Activated T-helper 9 cell treated with anti-CD3 and anti-CD28 coated beads, Interleukin-2, amount 50 U/mL, for 16 hours (primary cell): ENCODE measurements at places on chromosomes 1 and 21.

DNA sequence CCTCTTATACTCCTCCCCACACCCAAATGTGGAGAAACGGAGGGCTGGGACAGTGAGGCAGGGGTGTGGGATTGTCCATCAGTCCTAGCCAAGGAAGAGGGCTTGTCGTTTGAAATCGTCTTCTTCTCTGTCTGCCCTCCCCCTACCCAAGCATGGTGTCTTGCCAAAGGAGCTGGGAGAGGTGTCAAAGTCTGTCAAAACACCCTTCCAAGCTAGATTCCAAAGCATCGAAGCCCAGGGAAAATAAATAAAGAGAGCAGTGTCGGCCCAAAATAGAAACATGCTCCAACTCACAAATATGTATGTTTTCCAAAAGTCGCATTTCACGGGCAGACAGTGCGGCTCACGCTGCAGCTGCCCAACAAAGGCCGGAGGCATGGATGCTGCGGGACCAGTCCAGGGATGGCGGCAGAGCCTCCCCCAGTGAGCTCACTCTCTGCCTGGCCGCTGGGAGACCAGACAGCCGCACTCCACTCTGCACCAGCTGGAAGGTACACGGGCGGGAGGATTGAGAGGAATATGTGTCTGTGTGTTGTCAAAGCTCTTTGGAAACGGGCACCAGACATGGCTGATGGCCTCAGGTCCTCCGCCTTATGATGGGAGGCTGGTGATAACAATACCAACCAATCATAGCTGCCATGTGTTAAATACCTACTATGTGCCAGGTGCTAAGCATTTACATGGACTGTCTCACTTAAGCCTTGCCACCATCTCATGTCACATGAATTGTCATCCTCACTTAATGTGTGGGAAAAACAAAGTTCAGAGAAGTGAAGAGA is 3.9 kb downstream of the DISP3 start:
- no peak for DNase-seq

- no peak for DNase-seq
These were observed 118.3 kb upstream of the FGGY start for GRCh38 chr1:59178339-59179187.

GRCh38 chr1:47235241-47235681 is 3.2 kb upstream of the TAL1 start:
- DNase-seq = no peak

DNA sequence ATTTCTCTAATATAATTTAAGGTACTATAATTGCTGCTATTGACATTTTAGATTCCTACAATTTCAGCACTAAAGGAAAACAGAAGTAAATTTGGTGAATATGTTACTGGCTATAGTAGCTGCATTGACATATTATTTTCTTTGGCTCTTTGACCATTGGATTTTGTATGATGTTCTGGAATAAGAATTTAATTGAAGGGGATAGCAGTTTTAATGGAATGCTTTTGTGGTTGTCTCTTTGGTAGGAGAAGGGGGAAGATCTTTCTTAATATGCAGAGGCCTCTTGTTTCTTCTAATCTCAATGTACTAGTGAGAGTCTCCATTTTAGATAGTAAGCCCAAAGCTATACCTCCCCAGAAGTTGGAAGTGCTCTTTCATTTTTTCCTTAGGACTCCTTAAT is 6.9 kb downstream of the DTL start:
- no peak for DNase-seq

DNA sequence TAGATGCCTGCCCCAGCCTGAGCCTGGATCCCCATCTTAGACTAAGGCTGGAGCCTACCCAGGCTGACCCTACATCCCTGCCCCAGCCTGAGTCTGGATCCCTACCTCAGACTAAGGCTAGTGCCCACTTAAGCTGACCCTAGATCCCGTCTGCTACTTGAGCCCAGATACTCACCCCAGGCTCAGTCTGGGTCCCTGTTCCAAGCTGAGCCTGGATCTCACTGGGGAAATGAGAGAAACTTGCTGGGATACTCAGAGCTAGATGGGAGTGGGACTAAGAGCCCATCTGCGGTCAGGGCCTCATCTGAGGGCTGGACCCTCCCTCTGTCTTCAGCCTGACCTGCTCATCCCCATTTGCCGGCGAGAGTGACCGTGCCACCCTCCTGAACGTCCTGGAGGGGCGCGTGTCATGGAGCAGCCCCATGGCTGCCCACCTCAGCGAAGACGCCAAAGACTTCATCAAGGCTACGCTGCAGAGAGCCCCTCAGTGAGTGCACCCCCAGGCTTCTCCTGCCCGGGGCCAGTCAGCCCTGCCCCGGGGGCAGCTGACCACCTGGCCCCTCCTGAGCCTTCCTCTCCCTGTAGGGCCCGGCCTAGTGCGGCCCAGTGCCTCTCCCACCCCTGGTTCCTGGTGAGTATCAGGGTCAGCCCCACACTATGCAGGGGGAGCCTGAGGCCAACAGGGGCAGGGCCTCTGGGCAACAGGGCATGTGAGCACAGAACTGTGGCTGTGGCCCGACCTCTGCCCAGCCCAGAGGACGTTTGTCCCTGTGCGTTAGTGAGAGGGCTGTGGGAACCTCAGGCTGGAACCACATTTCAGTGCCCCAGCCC is 36.8 kb downstream of the TRIM11 start:
- no peak for DNase-seq

GRCh38 chr1:162561616-162562469 is at the start of gene UAP1:
TSS of gene UAP1 (plus strand) at chr1:162561722. CDS start at chr1:162566069, 4,347 bp downstream.
- DNase-seq = no peak

DNA sequence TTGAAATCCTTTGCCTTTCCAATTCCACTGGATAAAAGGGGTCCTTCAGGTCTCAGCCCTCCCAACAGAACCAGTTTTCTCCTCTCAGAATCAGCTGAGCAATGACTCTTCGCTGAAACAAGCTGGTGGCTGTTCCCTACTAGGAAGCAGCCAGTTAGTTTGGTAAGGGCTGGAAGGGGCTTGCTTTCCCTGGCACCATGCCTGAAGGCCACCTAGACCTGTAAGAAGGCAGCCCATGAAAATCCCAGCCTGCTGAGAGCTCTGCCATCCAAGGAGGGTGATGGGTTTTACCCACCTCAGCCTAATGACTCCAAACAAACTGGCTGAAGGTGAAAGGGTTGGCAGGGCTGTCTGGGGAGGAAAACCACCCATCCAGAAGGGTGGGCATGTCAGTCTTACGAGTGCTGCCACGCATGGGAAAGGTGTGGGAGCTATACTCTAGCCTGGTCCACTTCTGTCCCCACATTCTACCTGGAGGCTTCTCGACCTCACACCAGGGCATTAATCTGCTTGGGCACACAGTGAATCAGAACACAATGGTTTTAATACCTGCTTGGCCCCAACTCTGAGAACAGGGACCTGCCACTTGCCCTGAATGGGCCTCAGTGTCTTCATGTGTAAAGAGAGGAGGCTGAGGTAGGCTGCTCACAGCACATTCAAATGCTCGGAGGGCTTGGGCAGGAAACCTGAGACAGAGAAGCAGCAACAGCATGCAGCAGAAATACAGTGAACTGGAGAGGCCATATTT is 53.0 kb downstream of the CD46 start:
- DNase-seq = no peak

DNA sequence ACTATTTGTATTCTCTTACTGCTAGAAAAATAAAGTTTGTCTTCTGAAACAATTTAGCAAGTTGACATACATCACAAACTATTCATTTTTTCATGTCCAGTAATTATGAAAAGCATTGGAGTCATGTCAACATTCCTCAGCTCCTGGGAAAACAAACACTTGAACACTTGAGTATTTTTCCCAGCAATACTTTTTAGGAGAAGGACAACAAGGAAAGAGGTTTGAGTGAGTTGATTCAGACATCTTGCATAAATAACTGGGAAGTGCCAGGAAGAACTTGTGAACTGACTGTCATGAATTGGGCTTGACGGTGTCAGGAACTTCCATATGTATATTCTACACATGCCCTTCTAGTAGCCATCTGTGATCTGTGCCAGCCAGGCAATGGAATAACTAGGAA is 195.6 kb downstream of the HMCN1 start:
- no peak for DNase-seq

DNA sequence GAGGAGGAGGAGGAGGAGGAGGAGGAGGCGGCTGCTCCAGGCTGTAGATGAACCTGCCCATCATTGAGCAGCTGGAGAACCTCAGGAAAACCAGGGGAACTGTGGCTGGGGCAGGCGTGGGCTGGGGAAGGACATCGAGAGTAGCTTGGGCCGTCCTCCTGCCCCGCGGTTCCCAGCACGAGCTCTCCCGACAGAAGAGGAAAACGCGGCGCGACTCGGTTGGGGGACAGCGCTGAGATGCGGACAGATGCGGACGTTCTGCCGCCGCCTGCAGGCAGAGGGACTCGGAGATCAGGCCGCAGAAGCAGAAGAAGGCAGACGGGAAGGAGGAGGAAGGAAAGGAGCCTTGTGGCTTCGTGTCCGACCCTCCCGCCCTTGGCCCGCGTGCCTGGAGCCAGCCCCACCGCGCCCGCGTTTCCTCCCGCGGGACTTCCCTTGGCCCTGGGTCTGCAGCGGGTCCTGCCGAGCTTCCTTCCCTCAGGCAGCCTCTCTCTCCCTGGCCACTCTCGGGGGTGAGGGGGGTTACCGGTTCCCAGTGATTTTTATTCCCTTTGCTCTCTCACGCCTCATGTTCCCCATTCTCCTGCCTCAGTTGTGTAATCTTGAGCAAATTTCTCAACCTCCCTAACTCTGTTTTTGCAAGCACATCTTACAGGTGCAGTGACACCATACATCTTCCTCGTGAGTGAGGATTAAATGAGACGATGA is 1.7 kb upstream of the TNFRSF9 start:
- no peak for DNase-seq

DNA sequence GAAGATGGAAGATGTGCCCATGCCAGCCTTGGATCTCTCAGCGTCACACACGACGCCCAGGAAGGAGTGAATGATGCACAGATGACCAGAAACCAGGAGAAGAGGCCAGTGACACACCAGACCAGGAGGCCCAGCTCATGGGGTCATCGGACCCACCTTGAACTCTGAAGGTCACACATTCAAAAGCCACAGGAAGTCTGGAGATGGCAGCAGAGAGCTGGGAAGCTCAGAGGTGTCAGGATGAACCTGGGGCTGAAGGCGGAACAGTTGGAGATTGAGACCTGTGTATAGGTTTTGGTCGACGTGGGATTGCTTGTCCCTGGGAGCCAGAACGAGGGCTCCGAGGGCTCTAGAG is 43.6 kb downstream of the SLC19A1 start:
- DNase-seq = no peak

DNA sequence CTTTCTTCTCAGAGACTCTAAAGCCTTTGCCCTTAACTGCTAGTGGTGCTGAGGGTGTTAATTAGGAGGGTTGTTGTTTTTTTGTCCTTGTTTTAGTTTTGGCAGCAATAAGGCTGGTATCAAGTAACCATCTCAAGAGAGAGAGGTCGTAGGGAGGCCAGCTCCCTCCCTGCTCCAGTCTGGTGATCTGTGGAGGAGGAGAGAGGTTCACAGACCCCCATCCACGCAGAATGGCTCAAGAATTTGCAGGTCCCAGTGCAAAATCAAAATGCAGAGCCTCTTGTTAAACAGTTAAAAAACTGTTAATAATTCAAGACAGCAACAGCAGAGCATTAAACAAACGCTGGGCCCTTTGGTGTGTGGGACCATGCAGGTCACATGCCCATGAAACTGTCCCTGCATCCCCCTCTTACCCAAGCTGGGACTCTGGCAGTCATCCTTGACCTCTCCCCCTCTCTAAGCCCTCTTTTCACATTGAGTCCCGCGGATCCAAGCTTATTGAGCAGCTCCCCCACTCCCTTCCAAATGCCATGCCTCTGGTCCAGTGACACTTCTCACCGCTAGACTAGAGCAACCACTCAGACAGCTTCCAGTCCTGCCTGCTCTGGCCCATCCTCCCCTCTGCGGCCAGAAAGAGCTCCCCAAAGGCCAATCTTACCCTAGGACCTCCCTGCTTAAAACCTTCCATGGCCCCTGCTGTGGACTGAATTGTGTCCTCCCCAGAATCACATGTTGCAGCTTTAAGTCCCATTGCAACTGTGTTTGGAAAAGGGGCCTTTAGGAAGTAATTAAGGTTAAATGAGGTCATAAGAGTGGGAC is 47.7 kb upstream of the RPL11 start:
- DNase-seq = no peak

GRCh38 chr1:113758631-113759332 is 504 bp downstream of the PHTF1 start:
- peak; percentile 39 for DNase-seq

DNA sequence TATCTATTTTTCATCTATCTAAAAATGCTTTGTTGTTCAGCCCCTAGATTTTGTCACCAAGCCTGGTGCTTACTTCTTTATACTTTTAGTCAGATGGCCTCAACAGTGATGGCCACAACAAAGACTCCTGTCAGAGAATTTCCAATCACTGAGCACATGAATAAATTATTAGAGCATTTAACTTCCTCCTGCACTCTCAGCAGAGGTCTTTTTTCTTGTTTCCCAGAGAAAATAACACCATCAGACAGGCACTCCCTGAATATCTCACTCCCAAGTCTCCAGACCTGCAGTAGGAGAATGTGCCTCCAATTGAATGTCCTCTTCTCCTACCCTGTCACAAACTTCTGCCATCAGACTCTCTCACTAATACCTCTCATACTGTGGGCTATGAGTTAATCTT is 616.0 kb upstream of the NR5A2 start:
- DNase-seq = no peak

DNA sequence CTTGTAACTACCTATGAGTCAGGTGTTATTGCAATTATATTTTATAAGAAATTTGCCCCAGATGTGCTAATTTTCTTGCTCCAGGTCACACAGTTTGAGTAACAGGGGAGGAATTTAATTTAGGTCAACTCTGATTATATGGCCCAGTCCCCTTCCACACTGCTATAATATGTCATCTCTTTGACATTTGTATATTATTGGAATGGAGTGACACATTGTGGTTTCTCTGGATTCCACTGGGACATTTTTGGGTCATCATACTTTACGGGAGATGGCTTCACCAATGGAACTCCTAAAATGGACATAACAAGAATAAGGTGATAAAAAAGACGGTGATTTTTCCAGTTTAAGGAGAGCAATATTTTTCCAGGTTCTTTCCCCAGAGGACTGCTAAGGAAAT is 191.2 kb downstream of the DISC1 start:
- no peak for DNase-seq

- DNase-seq = no peak
These were observed 621.7 kb downstream of the LMO4 start for GRCh38 chr1:87950369-87950768.

DNA sequence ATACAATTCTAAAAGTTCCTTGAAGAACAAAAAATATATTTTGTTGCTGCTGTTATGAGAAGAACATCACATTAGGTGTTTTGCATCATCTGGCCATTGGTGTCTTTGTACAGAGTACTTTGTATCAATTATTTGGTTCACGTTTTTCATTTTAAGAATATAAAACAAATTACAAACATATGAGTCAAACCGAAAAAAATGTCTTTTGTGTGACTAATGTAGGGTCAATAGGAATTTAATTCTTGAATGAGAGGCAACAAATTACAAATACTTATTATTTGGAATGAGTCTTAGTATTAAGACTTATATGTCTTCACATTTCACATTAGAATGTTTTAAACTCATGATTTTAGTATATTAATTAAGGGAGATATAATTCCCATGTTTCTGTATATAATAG is 54.8 kb downstream of the NR5A2 start:
- no peak for DNase-seq
